ENCODE measurements at places on chromosomes 13 and 19.

DNA sequence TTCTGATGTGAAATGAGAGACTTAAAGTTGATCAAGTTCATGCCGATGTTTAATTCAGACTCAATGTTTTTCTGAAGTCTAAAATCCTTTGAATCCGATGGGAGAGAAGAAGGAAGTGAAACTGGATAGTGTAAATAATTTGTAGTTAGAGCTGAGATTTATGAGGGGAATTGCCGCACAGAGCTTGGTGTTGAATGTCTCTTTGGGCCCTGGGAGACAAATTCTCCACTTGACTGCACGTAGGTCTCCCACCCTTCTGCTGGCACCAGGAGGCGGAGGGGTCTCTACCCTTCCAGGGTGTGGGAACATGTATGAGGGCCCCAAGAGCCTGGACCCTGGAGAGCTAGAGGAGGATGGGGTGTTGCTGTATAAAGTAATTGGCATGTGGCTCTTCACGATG, 140.8 kb upstream of the SERP2 start:
- no peak for DNase-seq

DNA sequence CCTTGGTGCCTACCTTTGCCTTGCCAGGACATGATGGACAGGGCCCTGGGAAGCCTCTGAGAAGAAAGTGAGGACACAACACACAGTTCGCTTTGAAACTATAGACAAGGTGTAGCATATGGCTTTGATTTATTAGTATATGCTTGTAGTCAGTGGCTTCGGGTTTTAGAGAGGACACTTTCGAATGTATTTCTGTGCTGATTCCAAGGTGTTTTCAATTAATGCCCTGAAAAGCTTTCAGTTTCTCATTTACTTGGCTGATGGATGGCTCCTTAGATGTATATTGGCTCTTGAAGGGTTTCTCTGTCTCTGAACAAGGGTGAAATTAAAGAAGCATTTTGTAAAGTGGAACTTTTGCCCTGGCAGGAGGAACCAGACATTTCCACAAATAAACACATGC, 106.9 kb downstream of the POSTN start:
- no peak for DNase-seq

- DNase-seq, result no peak
These were observed 524 bp downstream of the RUBCNL start for GRCh38 chr13:46386392-46387063.

- no peak for DNase-seq
These were observed 16.2 kb upstream of the IFT88 start for GRCh38 chr13:20550799-20551198.

DNA sequence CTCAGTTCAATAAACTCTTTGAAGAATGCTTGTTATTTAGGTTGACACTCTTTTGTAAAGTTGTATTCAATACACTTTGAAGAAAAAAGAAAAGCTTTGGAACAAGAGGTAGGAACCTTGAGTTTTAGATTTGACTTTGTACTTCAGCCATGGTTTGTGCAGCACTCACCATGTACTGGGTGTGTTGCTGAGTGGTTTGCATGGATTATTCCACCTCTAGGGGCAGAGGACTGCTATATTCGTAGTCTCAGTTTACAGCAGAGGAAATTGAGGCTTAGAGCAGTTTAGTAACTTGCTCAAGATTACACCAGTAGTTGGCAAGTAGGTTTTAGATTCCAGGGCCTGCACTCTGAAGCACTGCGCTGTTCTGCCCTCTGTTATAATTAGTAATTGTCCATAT, 68.8 kb downstream of the DNAJC3 start:
- DNase-seq, result no peak

GRCh38 chr13:64347664-64348063, 2882.5 kb downstream of the PCDH9 start:
- no peak for DNase-seq

DNA sequence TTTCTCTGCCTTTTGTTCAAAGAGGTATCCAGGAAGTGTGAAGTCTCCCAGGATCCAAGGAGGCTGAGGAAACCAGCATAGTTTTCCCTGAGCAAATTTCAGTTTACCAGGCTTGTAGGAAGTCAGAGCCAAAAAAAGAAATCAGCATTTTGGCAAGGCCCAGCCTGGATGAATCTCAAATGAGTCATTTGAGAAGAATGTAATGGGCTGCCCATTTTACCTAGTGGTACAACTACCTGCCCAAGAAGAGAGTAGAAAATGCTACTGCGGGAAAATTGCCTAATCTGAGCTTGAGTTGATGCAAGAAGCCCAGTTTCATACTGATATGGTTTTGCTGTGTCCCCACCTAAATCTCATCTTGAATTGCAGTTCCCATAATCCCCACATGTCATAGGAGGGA, 284.1 kb upstream of the ZNF507 start:
- no peak for DNase-seq

DNA sequence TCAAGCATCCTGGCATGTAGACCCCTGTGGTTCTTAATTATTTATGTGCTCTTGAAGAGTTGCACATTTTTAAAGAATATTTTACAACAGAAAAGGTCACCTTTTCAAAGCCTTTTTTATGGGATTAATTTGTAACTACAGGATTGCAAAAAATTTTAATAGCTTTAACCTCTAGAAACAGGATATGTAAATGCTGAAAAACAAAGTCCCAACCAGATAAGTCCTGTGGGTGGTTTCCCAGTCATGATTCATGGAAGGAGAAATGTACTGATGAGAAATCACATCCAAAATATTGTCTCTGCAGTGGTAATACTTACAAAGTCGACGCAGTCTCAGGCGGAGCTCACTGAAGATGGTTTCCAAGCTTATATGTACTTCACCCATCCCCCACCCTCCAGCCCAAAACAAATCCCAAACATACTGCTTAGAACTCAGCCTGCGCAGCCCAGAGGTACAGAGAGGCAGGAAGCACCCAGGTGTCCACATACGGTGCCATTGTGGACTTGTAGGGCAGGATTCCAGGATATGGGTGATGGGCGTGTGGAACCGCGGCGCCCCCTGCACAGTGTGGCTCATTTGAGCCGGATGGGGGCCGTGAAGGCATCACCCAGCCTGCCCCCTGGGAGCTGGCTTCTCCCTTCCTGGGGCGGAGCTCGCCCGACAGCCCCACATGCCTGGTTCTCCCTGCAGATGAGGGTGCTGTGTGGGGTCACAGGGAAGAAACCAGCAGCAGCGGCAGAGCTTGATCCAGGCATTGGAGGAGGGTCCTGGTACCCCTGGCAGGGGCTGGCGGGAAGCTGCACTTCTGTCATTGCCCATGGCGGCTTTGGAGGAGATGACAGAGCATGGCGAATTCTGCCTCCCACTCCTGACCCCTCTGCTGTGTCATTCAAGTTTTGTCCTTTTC, 101.2 kb downstream of the ATP11A start:
- no peak for DNase-seq

DNA sequence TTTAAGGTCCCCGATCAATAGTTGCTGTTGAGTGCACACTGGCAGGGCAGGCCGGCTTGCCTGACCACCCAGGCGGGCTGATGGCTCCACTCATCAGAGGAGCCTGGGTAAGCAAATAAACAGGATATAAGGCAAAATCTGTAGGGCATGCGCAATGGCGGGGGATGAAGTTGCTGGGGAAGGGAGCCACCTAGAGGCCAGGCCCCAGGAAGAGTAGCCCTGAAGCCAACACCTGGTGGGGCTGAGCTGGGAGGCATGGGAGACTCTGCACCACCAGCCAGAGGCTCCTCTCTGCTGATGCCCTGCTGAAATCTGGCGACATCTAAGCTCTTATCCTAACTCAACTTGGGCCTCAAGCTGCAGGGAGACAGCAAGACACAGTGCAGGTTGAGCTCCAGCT, 324.3 kb downstream of the ZNF536 start:
- peak; percentile 5 for DNase-seq

- DNase-seq, result no peak
These were observed 38.6 kb upstream of the CD33 start for GRCh38 chr19:51186323-51186722.

- no peak for DNase-seq
These were observed 5.3 kb upstream of the DNAJC3 start for GRCh38 chr13:95671597-95671996.

- no peak for DNase-seq
These were observed 28.0 kb downstream of the SIAH3 start for GRCh38 chr13:45823583-45823982.

GRCh38 chr19:51251468-51251820, 564 bp downstream of the SIGLECL1 start:
- DNase-seq, result no peak

DNA sequence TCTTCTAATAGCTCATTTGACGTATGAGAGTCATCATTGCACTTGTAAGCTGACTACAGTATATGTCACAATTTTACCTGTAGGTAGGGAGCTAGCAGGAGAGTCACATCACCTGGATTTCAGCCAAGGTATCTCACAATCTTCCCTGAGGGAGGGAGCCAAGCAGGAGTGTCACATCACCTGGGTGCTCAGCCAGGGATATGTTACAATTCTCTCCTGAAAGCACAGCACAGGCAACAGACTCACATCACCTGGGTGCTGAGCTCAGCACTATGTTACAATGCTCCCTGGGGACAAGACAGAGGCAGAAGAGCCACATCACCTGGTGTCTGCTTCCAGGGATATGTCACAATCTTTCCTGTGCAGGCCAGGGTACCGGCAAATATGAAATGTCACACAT, 51.5 kb upstream of the ZNF730 start:
- no peak for DNase-seq

- DNase-seq, result no peak
These were observed 225.0 kb downstream of the TBC1D4 start for GRCh38 chr13:75256922-75257321.

DNA sequence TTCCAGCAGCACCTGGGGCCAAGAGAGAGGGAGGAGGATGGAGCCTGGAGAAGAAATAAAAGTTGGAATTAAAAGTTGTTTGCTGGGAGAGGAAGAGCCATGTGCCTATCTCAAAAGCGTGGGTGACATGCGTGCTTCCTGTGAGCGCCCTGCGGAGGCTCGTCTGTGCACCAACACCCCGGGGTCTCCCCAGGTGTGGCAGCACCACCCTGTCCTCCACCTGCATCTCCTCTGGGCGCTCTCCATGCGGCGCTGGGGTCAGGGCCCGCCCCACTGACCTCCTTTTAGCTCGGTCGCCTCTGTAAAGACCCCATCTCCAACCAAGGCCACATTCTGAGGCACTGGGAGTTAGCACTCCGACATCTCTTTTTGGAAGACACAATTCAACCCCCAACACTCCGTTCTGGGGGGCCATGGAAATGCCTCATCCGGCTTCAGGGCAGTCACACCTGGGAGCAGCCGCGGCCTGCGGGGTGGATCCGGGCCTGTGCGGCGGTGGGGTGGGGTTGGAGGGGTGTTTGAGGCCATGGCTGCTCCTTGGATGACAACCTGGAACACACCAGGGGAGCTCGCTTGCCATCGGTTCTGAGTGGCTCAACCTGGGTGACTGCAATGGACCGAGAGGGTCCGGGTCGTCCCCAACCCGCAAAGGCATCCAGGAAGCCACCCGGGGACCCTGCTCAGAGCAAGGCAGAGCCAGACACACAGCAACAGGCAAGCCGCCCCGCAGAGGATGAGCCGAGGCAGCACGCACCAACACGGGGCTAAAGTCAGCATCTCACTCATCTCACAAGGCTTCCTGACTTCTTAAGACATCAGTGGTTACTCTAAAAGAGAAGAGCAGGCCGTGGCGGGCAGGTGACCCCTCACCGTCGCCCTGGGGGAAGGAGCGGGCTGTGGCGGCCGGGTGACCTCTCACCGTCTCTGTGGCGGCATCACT, 79.4 kb upstream of the MCF2L start:
- no peak for DNase-seq

DNA sequence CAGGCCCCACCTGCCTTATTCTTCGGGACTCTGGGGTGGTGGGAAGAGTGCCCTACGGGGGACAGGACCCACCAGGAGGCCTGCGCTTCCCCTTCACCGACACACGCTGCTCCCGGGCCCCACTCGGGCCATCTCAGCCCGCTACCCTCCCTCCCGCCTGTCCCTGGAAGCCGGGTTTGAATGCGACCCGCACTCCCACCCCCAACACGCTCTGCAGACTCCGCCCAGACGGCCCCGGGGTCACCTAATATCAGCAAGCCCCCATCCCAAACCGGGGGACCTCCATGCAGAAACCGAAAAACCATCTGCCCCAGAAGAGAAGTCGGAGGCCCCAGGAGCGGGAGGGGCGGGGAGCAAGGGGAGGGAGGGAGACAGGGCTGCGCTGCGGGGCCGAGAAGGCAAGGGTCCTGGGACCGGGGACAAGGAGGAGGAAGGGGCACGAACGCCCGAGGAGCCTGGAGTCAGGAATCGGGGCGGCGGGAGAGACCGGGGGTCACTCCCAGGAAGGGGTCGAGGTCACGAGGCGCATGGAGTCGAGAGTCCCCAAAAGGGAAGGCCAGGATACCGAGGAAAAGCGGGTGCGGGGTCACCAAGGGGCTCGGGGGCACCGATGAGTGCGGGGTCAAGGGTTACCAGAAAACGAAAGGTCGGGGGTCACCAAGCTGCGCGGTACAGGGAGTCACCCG, 766 bp downstream of the SBNO2 start:
- no peak for DNase-seq

- no peak for DNase-seq
These were observed 1091.2 kb downstream of the SLITRK1 start for GRCh38 chr13:82791035-82791434.

- peak; percentile 25 for DNase-seq
These were observed 4.7 kb upstream of the CD79A start for GRCh38 chr19:41872384-41872774.

DNA sequence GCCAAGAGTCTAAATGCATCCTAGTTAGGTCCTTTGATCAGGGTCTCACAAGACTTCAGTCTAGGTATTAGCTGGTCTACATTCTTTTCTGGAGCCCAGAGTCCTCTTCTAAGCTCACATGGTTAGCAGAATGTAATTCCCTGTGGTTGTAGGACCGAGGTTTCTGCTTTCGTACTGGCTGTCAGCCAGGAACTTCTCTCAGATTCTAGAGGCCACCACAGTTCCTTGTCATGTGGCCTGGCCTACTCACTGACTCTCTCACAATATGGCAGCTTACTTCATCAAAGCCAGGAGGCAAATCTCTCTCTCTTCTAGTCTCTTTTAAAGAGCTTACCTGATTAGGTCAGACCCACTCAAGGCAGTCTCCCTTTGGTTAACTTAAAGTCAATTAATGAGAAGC, 82.9 kb downstream of the POU4F1 start:
- DNase-seq, result no peak

DNA sequence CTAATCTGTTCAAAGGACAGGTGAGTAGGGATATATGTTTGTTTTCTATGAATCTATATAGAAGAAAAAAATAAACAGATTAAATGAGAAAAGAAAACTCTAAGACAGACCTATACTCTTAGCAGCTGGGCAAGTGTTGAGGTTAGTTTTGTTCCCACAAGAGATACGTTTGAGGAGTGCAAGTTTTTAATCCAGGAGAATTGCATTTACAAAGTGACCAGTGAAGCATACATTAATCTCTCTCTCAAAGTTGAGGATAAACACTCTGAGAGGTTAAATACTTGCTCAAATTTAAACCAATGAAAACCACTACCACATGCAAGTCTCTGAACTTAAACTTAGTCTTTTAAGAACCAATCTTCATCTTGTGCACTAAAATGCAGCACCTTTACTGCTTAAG, 930.5 kb upstream of the MIR17HG start:
- no peak for DNase-seq
